ENCODE measurements at places on chromosomes 12 and 14.
A peak's percentile ranks its signal among the peaks of the same experiment; 100 is the strongest.

- no peak for DNase-seq
These were observed at the start of gene ABHD4 for GRCh38 chr14:22598099-22598895. Gene ABHD4 (plus strand): TSS chr14:22598300. CDS start chr14:22598307, 7 bp downstream.

DNA sequence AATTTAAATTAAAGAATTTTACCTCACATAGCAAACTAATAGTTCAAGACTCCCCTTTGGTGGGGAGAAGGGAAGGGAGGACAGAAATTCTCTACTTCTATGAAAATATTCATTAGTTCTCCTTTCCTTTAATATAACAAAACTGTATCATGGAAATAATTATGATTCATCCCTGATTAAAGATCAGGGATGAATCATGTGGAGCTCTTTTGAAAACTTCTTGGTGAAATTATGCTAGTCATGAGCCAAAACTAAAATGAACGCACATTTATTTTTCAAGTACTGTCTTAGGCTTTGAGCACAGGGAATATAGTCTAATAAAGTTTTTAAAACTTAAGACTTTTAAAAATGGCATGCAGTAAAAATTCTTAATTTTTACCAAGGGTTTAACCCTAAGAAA is 17.1 kb downstream of the TMBIM4 start:
- no peak for DNase-seq

DNA sequence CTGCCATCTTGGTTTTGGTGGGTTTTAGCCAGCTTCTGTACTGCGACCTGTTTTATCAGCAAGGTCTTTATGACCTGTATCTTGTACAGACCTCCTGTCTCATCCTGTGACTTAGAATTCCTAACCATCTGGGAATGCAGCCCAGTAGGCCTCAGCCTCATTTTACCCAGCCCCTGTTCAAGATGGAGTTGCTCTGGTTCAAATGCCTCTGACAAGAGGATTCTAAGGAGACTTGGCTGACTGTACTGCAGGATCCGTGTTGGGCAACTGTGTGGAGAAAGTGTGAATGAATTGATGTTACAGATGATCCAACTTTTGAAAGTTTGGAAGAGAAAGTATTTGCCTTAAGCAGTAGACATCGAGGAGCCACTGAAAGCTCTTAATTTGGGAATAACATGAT is 91.0 kb downstream of the TTLL5 start:
- no peak for DNase-seq

GRCh38 chr12:69428351-69429073 is 41.7 kb upstream of the FRS2 start:
- DNase-seq: no peak

DNA sequence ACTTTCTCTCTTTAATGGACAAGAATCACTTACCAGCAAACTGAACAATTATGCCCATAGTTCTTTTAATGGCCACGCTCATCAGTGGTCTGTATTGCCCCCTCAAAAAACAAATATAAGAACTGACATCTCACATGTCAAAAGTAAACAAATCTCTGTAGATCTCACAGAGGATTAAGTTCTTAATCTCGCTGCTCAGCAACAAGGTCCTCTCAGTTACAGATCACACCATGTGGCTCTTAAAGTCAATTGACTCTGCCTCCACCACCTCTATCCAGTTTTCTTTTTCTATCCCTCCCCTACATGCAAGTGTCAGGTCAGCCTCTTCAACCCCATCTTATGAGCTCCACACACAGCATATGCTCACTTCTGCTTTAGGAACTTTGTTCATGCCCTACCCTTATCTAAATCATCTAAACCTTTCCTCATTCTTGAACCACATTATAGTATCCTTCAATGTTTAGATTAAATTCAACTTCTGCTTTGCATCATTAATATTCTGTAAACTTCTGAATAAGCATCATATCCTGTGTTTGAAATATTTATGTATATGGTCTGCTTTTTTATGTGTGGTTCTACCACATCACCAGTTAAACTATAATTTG is 7.2 kb downstream of the ADAM20 start:
- DNase-seq: no peak

DNA sequence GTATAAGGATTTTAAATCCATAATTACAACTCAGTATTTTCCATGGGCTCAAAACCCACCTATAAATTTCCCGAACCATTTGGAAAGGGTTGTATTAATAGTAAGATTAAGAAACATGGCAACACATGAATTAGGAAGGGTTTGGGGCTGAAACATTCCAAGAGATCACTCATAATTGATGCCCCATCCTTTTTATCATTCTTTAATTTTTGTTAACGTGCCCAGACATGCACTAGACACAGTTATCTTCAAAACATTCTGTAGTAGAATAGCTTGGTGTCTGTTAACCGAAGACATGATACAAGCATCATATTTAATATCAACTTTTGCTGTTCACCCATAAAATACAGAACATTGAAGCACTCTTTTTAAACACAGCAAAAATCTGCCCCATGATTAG is 106.8 kb upstream of the FRMD6 start:
- DNase-seq: no peak

GRCh38 chr12:4996714-4997113 is 47.0 kb upstream of the KCNA5 start:
- no peak for DNase-seq

- DNase-seq: no peak
These were observed 28.4 kb upstream of the AP4S1 start for GRCh38 chr14:30996892-30997659.

GRCh38 chr12:51663390-51663789 is 72.4 kb downstream of the SCN8A start:
- DNase-seq: no peak

- DNase-seq: no peak
These were observed 31.6 kb downstream of the PPP1R36 start for GRCh38 chr14:64581363-64581762.

- no peak for DNase-seq
These were observed 7.8 kb downstream of the ATN1 start for GRCh38 chr12:6935371-6936193.

DNA sequence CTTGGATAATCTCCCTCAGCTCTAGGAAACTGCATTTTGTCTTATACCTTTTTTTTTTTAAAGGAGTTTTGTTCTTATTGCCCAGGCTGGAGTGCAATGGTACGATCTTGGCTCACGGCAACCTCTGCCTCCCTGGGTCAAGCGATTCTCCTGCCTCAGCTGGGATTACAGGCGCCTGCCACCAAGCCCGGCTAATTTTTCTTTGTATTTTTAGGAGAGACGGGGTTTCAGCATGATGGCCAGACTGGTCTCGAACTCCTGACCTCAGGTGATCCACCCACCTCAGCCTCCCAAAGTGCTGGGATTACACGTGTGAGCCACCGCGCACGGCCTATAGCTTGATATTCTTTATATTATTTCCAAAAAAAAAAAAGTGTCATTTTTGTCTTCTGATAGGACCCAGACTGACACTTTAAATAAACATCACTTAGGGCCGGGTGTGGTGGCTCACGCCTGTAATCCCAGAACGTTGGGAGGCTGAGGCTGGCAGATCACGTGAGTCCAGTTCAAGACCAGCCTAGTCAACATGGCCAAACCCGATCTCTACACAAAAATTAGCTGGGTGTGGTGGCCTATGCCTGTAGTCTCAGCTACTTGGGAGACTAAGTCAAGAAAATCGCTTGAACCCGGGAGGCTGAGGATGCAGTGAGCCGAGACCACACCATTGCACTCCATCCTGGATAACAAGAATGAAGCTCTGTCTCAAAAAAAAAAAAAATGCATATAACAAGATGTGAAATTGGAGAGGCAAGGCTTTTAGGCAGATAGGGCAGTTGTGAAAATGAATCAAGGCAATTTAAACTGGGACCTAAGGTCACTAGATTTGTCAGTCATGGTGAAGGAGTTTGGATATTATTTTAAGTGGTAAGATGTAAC is 18.4 kb downstream of the SLC2A3 start:
- no peak for DNase-seq

DNA sequence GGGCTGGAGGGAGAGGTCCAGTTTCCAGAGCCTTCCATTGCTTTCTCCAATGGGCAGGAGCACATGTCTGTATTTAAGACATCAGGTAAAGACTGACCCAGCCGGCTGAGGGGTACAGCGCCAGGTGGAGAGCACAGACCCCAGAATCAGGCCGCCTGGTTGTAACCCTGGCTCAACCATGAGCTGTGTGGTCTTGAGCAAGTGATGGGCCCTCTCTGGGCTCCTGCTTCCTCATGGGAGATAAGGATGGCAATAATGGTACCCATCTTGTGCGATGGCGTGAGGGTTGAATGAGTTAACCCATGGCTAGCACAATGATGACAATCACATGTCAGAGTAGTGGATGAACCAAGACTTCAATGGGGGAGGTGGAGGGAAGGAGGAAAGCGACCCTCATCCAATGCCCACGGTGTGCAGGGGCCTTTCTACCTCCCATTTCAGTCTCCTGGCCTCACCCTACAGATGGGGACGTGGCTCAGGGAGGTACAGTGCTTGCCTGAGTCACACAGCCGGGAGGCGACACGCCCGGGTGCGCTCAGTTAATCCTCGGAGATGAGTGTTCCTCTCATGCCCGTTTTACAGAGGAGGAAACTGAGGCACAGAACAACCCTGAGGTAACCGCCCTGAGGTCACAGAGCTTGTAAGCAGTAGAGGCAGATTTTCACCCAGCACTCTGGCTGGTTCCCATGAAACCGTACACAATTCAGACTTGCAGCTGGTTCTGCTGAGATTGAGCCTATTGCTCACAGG is 163.9 kb downstream of the RBM19 start:
- no peak for DNase-seq

GRCh38 chr12:14910090-14910915 is 24.6 kb upstream of the MGP start:
- no peak for DNase-seq

GRCh38 chr14:20627346-20628027 is 14.0 kb downstream of the OR6S1 start:
- no peak for DNase-seq

GRCh38 chr12:65608319-65608916 is 215.9 kb upstream of the HMGA2 start:
- no peak for DNase-seq

GRCh38 chr14:100975671-100976070 is 72.1 kb upstream of the RTL1 start:
- no peak for DNase-seq

- DNase-seq: no peak
These were observed 235.0 kb upstream of the DCN start for GRCh38 chr12:91417650-91418049.

- DNase-seq: no peak
These were observed 3.0 kb downstream of the GALNT4 start for GRCh38 chr12:89521364-89522223.

GRCh38 chr12:112216223-112216622 is 90.9 kb downstream of the TRAFD1 start:
- no peak for DNase-seq

DNA sequence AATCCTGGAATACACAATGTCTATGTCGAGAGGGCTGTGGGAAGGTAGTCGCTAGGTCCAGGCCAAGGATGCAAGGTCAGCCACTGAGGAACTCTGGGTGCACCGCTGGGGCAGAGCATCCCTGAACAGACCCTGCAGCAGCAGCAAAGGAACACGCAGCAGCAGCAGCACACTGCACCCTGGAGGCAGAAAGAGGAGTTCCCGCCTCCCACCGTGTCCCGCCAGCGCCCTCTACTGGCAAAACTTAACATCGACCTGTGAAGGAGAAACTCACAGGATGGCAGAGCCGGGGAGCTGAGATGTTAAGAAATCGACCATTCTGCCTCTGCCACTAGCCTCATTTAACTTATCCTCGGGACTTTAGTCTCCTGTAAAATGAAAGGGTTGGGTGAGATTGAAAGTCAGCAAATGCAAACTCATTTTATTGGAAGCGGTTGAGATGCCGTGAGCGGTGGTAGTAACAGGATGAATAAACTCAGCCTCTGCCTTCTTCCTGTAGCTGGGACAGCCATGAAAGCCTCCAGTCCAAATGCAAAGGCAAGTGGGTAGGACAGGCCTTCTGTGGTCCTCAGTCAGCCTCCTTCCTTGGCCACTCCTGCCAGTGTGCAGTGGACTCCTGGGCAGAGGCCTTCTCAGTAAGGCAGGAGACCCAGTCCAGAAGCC is 45.6 kb downstream of the STAB2 start:
- peak; percentile 11 for DNase-seq

DNA sequence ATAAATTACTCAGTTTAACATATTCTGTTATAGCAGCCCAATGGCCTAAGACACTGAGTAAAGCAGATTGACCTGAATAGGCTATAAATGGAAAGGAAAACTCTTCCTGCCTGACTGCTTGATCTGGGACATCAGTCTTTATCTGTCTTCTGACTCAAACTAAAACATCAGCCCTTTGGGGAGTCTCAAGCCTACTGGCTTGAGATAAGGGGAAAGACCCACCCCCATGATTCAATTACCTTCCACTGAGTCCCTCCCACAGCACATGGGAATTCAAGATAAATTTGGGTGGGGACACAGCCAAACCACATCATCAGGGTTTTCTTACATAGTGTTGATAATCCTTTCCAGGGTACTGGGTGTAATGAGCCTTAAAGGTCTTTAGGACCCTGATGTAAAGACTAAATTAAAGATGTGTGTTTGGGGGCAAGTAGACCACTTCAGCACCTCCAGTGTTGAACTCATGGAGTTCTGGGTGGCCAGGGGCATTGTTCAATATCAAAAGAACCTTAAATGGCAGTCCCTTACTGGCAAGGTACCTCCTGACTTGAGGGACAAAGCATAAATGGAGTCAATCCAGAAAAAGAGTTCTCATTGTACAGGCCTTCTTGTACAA is 67.8 kb downstream of the TSHR start:
- DNase-seq: no peak

GRCh38 chr14:33578461-33579216 is 372.2 kb downstream of the EGLN3 start:
- no peak for DNase-seq

DNA sequence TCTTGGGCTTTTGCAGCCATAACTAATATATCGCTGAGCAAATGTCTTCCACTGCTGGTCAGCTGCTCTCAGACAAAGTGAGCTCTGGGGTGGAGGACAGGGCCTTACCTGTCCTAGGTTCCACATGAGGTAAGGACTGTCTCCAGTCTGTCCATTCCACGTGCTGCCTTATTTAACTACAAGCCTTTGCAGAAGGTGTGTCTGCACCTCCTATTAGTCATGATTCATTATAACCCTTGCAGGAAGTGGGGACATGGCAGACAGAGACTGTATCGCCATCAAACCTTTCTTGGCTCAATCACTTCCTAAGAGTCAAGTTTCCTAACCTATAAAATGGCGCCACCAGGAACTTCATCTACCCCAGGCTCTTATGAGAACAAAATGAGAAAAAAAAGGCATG is 46.9 kb downstream of the SLC25A47 start:
- no peak for DNase-seq

DNA sequence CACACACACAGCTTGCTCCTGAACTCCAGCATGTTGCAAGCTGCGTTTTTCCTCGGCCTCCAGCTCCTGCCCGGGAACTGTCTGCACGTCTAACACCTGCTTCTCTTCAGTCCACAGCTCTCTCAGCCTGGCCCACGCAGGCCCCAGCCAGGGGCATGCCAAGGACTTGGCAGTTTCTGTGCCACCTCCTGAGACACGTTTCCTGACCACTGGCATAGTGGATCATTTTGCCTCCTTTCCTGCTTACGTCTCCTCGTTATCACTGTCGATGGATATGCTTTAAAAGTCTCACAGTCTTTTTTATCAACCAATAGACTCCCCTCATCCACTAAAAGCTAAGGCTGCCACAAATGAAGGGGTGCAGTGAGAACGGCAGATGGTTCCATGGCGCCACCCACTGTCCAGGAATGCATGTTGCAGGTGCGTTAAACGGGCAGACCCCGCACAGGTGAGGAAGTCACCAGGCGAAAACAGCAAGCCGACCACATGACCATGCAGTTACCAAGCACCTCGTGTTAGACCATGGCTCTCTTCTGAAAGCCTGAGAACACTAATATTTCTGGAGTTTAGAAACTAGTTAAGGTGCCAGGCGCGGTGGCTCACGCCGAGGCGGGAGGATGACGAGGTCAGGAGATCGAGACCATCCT is 14.7 kb upstream of the TEAD4 start:
- peak; percentile 21 for DNase-seq

Measured in stimulated activated CD8-positive, alpha-beta memory T cell treated with anti-CD3 and anti-CD28 coated beads, Interleukin-7, amount 100 ng/mL, for 24 hours (primary cell).